ENCODE measurements at places on chromosomes 11 and 22. TPM values are rescaled to one million over a fixed set of nuclear protein-coding genes. Genes with fewer than 3 reads are reported as not detected.

- no peaks in the 10 kb centered on the region for H3K4me1 ChIP-seq
- no peaks in the 10 kb centered on the region for H3K27me3 ChIP-seq
- H3K4me3 ChIP-seq: no peak overlapping the region
- H3K36me3 ChIP-seq: no peaks in the 10 kb centered on the region
- H3K27ac ChIP-seq: no peak overlapping the region
- DNase-seq: peak; percentile 76
Observed at GRCh38 chr11:134032501-134033091, 36.3 kb upstream of the JAM3 start.

GRCh38 chr22:42661985-42662831 is 13.0 kb upstream of the CYB5R3 start:
- H3K4me1 ChIP-seq: no peaks in the 10 kb centered on the region
- H3K4me3 ChIP-seq: peak overlapping the region; percentile 50
- H3K27ac ChIP-seq: peak overlapping the region; percentile 9
- no peaks in the 10 kb centered on the region for H3K27me3 ChIP-seq

The PTH gene
- total RNA-seq: not detected

- H3K4me1 ChIP-seq: no peaks in the 10 kb centered on the region
- H3K27ac ChIP-seq: no peak overlapping the region
- H3K4me3 ChIP-seq: no peak overlapping the region
- no peaks in the 10 kb centered on the region for H3K36me3 ChIP-seq
- DNase-seq: no peak
Observed at GRCh38 chr11:21928847-21929246, 264.0 kb upstream of the ANO5 start.

The OR8D2 gene
- not detected for total RNA-seq

All from kidney (tissue), 22 donors.